NCI-H1930 (cell line): ENCODE measurements at places on chromosomes 2 and 18.

DNA sequence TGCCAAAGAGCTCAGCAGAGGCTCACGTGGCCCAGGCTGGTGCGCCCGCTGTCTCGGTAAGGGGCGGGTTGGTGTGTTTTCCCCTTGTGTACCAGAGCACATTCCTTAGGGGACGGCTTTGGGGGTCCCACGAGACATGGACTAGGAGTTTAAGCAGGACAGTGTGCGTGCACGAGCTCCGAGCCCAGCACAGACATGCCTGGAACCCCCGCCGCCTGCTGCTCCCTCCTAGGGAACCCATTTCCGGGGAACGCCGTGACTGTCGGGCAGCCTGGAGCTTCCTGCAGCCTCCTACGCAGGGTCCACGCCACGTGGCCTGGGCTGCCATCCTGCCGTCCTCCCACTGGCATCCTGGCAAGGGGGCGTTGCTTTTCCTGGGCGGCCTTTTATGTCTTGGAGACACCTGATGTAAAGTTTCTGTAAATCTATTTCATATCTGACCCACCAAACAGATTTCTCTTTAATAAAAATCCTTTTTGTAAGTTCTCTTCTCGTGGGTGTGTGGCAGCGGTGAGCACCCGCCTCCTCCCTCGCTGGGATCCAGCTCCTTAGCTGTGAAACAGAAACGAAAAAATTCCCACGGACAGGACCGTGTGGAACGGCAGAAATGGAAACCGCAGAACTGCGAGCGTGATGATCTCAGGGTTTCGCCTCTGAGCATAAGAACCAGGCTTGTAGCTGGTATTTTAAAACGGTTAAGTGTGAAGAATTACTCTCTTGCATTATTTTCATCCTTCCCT is 43.5 kb upstream of the KCNG2 start:
- DNase-seq, result no peak

DNA sequence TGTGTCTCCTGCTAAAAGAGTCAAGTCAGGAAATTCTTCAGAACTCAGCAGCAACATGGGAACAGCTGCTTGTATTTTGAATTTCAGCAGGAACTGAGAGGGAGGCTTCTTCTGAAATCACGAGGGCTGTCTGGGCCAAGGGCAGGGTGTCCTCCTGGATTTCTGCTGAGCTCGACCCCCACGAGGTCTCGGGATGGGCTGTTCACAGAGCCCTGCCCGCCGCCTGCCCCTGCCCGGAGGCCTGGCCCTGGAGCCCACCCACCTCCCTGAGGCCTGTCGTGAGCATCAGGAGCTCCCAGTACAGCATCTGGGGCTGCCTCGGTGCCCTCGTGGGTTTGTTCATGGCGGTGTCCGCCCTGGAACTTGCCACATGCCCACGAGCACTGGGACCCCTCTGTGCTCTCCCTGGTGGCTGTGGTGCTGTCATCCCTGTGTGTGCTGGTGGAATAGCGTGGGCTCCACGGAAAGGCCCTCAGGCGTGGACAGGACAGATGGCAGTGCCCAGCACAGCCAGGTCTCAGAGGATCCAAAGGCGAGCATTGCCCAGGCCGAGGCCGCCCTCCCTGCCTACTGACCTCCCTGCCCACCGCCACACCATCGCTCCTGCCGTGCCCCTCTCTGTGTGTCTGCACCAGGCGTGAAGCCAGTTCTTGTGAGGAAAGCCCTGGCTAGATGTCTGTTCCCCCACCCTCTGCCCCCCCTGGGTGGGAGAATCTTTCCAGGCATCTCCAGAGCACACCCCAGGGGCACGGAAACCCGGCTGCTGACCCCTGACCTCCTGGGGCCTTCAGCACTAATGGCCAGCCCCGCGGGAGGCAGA is 25.9 kb downstream of the RAMP1 start:
- no peak for DNase-seq

- DNase-seq, result no peak
Measured at GRCh38 chr2:233245406-233245805, 6.1 kb upstream of the ATG16L1 start.

DNA sequence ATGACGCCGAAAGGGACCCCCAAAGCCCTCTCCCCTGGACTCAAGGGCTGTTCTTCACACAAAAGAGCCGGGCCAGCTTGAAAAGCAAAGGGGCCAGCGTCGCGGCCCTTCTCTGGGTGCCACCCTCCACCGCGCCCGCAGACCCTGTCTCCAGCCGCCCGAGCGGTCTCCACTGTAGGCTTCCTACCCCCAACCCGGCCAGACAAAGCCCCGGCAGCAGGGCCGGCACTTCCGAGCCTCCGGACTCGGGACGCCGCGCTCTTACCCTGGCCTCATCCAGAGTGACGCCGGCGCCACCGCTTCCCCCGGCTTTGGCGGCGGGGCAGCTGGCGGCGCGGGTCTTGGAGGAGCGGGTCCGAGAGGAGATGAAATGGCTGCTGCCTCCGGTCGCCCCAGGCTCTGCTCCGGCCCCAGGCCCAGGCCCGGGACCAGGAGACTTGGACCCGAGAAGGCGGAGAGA is 603 bp downstream of the ATAD2B start:
- DNase-seq, result no peak

GRCh38 chr2:29606104-29607037 is 315.0 kb downstream of the ALK start:
- no peak for DNase-seq

DNA sequence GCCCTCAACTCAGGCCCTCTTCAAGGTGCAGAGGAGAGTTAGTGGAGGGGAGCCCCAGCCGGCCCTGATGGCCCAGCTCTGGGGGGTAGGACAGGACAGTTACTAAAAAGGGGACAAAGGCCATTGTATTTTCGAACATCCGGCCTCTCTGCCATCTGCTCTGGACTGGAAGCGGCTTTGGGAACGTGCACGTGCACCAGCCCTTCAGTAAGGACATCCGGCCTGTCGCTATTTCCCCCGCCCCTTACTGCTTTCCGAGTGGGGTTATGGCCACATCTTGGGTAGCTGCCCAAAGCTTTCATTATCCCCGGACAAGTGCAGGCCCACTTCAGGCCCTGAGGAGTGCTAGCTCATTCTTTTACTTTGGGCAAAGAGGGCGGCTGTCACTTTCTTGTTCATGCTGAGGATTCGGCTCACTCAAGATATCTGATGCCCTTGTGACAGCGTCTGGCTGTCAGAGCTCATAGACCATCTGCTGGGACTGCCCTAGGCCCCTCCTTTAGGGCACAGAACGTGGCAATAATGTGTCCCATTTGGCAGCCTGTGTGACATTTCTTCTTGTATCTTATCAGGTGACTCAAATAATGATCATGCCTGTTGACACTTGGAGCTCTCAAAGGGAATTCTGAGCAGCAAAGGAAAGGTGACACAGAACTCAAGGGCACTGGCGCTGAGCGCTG is 17.5 kb downstream of the SLC4A3 start:
- DNase-seq, result no peak

GRCh38 chr2:48174503-48174902 is 268.2 kb upstream of the FBXO11 start:
- no peak for DNase-seq

GRCh38 chr18:48075707-48076093 is 145.2 kb upstream of the SMAD2 start:
- DNase-seq, result no peak
